ENCODE measurements at places on chromosomes 4 and X.

GRCh38 chr4:164572877-164573279, 181.1 kb upstream of the SMIM31 start:
- no peak for DNase-seq
- H3K4me1 ChIP-seq = no peaks in the 10 kb centered on the region
- H3K27ac ChIP-seq = no peak overlapping the region
- H3K36me3 ChIP-seq = no peaks in the 10 kb centered on the region

GRCh38 chr4:124710015-124710741, 2.4 kb downstream of the ANKRD50 start:
- H3K4me1 ChIP-seq = peaks cover 24% of the 10 kb centered on the region
- DNase-seq = no peak
- peaks cover 2% of the 10 kb centered on the region for H3K36me3 ChIP-seq
- H3K27me3 ChIP-seq = no peaks in the 10 kb centered on the region
- H3K27ac ChIP-seq = peak overlapping the region; percentile 92

DNA sequence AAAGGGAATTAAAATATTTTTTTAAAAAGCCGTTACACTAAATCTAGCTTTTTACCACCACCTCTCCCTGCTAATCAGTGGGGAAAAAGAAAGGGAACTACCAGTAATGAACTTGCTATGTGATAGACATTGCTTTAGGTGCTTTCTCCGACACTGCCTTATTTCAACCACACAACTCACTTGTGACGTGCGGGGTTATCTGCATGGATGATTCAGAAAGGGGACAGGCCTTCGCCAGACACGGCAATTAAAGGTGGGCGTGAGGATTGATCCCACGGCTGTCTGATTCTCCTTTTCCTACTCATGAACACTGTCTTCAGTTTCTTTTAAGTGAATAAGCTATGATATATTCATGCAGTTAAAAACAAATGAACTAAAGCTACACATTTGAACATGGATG, 882 bp upstream of the CXCR3 start:
- no peaks in the 10 kb centered on the region for H3K36me3 ChIP-seq
- no peaks in the 10 kb centered on the region for H3K4me1 ChIP-seq
- DNase-seq = no peak

- no peak overlapping the region for H3K27ac ChIP-seq
- no peaks in the 10 kb centered on the region for H3K27me3 ChIP-seq
- H3K4me3 ChIP-seq = no peak overlapping the region
- H3K36me3 ChIP-seq = no peaks in the 10 kb centered on the region
These were observed 331.4 kb downstream of the PCDH7 start for GRCh38 chr4:31051565-31051964.

GRCh38 chr4:40482985-40483647, 146.5 kb downstream of the RBM47 start:
- no peak overlapping the region for H3K4me3 ChIP-seq
- H3K36me3 ChIP-seq = no peaks in the 10 kb centered on the region
- no peaks in the 10 kb centered on the region for H3K4me1 ChIP-seq
- no peak for DNase-seq

DNA sequence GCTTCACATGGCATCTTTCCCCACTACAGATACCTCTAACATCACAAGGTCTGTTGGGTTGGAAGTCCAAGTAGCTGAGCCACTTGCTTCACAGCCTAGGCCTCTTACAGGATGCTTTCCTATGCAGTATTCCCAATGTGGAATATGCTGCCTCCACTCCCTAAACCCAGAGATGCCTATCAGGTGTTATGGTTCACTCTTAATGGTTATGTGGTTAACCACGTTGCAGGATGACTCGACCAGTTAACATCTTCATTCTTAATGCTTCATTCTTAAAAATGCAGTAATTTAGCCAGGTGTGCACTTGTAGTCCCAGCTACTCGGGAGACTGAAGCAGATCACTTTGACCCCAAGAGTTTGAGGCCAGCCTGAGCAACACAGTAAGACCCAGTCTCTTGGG, 24.2 kb downstream of the HAUS3 start:
- H3K4me3 ChIP-seq = no peak overlapping the region
- DNase-seq = no peak
- H3K36me3 ChIP-seq = no peaks in the 10 kb centered on the region

GRCh38 chr4:187139141-187139540, 415.5 kb upstream of the FAT1 start:
- H3K36me3 ChIP-seq = no peaks in the 10 kb centered on the region
- no peaks in the 10 kb centered on the region for H3K27me3 ChIP-seq
- H3K27ac ChIP-seq = no peak overlapping the region
- no peak overlapping the region for H3K4me3 ChIP-seq

- no peak overlapping the region for H3K27ac ChIP-seq
- no peak for DNase-seq
- H3K27me3 ChIP-seq = no peaks in the 10 kb centered on the region
- H3K4me3 ChIP-seq = no peak overlapping the region
These were observed 405.9 kb upstream of the MAD2L1 start for GRCh38 chr4:120472447-120473131.

DNA sequence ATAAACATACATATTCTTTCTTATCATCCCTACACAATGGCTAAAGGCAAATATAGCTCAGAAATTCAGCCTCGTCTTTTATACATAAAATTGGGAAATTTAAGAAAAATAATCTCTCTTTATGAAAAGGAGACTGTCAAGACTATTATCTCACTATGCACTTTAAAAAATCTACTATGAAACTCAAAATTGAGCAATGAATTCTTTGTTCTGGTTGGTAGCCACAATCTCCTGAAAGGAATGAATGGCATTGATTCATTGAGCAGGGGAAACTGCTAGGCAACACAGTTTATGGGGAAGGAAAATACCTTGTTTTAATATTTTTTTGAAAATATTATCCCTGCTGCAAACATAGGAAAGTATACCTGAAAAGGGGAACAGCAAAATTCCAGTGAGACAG, 397.1 kb downstream of the RAB28 start:
- no peak for DNase-seq
- no peaks in the 10 kb centered on the region for H3K36me3 ChIP-seq
- H3K4me1 ChIP-seq = no peaks in the 10 kb centered on the region
- H3K4me3 ChIP-seq = no peak overlapping the region
- H3K27me3 ChIP-seq = no peaks in the 10 kb centered on the region

- no peak for DNase-seq
- H3K27me3 ChIP-seq = no peaks in the 10 kb centered on the region
- no peak overlapping the region for H3K27ac ChIP-seq
- H3K36me3 ChIP-seq = no peaks in the 10 kb centered on the region
- H3K4me1 ChIP-seq = no peaks in the 10 kb centered on the region
These were observed 71.4 kb upstream of the TTC29 start for GRCh38 chr4:147017081-147017480.

Measured in Panc1 (cell line).